HCT116 (cell line): ENCODE measurements at places on chromosomes 6 and 20.

DNA sequence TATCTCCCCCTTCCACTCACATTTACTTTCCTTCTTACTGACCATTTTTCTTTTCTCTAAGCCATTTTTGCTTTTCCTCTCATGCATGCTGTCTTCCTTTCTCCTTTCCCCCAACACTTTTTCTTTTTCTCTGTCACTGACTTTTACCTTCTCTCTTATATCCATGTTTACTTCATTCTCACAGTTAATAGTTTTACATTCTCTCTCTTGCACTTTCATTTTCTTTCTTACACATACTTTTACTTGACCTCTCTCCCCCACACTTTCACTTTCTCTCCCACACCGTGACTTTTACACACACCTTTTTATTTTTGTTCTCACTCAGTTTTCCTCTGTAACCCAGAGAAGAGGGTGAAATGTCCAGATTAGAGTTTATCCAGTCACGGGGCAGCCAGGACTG, 636.3 kb downstream of the PTPRT start:
- no peaks in the 10 kb centered on the region for H3K36me3 ChIP-seq
- no peak overlapping the region for H3K4me3 ChIP-seq
- no peaks in the 10 kb centered on the region for H3K4me1 ChIP-seq

DNA sequence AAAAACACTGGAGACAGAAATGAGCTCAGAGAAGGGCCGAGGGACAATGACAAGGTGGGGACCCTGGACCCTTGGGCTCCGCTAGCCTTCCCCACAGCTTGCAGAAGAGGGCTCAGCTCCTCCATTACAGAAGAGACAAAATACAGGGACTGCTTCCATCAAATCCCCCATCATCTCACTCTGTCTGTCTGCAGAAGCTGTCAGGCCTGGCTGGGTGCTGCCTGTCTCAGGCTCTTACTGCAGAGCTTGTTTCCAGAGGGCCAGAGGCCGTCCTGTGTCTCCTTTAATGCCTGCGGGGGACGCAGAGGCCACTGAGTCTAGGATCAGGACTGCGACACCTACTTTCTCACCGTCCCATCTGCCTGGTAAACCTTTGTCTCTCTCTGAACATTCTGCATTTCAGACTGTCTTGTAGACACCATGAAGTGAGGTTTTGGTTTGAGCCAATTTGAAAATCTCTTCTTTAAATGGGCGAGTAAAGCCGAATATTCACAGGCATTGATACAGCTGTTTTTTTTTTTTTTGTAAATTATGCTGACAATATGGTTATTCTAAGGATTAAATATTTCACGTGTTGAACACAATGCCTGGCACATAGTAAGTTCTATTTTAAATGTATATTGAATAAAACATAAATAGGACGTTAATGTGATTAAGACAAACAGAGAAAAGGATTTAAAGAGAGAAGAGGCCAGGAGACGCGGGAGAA, 28.3 kb downstream of the RNASET2 start:
- no peak overlapping the region for H3K4me3 ChIP-seq
- no peaks in the 10 kb centered on the region for H3K4me1 ChIP-seq
- no peak for DNase-seq
- H3K27ac ChIP-seq, result no peak overlapping the region

DNA sequence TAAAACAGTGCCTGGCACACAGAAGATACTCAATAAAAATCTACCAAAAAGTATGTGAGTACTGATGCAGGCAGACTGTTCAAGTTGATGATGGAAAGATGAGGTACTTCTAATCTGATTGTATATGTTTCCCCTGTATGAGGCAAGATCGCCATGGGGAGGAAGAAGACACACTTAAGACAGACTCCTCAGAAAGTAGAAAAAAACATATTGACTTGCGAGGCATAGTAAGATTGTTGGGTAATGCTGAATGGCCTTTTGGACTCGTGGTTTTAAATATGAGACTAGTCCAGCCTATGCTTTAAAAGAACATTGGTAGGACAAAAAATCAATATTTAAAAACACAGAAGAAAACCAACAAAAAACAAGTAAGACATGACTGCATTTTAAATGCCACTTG, 72.6 kb downstream of the SHPRH start:
- no peak overlapping the region for H3K27ac ChIP-seq
- H3K4me1 ChIP-seq, result no peaks in the 10 kb centered on the region
- H3K27me3 ChIP-seq, result no peaks in the 10 kb centered on the region

DNA sequence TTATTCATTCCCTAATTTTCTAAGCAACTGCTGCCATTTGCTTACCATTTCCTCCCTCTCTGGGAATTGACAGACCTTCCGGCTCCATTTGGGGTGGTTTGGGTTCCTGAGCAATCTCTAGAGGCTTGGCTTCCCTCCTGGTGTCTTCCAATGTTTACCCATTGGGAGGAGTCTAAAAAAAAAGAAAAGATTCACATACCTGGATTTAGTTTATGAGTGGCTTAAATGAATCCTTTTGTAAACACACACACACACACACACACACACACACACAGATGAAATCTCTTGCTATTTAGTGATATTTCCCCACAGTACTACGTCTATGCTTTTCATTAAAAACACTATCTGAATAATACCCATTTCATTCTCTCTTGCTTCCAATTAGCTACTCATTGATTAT, 48.3 kb upstream of the TRAF3IP2 start:
- no peak overlapping the region for H3K4me3 ChIP-seq
- no peak overlapping the region for H3K27ac ChIP-seq
- DNase-seq, result no peak
- 0 out of 2 replicates have a peak, but pooled peaks cover 5% of the 10 kb centered on the region for H3K4me1 ChIP-seq
- no peaks in the 10 kb centered on the region for H3K27me3 ChIP-seq

DNA sequence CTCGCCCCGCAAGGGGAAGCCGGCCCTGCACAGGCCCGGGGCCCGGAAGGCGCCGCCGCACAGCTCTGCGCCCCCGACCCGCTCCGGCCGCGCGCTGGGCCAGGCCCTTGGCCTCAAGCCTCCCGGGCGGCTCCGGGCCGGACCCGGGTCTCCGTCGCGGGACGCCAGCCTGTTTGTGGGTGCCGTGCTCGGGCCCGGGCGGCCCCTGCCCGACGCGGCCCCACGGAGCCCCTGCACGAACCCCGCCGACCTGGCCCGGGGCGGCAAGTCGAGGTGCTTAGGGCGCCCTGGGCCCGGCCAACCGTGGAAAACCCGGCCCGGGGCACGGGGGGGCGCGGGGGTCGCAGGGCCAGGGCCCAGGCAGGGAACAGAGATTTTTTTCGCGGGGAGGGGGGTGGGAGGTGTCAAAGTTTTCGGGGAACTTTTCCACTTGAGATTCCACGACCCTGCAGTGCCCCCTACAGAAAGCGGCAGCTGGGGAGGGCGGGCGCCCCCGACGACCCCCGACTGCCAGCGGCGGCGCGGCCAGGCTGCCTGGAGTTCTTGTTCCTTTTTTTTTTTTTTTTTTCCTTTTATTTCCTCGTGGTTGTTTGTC, 805 bp upstream of the STX16 start:
- DNase-seq, result no peak
- peak overlapping the region; percentile 77 for H3K27ac ChIP-seq
- no peaks in the 10 kb centered on the region; the same call in none of the 2 replicates for H3K36me3 ChIP-seq

DNA sequence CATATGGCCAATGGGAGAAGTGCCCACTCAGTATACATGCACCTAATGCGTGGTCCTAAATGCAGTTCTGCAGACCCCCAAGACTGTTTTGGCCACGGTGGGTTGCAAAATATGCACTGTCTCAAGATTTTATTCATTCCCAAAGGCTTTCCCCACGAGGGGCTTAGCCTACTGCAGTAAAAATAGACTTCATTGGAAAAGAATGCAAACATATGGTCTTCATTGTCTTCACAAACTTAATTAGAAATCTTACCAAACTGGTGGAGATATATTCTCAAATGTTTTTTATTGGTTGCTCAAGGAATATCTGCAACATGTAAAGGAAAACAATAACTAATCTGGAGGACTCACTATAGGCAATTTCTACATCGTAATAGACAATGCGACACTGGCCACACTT, 31.6 kb upstream of the PRL start:
- no peak overlapping the region for H3K4me3 ChIP-seq
- no peak overlapping the region for H3K27ac ChIP-seq
- H3K4me1 ChIP-seq, result no peaks in the 10 kb centered on the region
- no peaks in the 10 kb centered on the region for H3K27me3 ChIP-seq

- no peak overlapping the region for H3K27ac ChIP-seq
- H3K4me3 ChIP-seq, result no peak overlapping the region
- no peaks in the 10 kb centered on the region for H3K27me3 ChIP-seq
- no peaks in the 10 kb centered on the region for H3K36me3 ChIP-seq
- H3K4me1 ChIP-seq, result no peaks in the 10 kb centered on the region
Measured at GRCh38 chr6:135604035-135604860, 106.7 kb upstream of the AHI1 start.

DNA sequence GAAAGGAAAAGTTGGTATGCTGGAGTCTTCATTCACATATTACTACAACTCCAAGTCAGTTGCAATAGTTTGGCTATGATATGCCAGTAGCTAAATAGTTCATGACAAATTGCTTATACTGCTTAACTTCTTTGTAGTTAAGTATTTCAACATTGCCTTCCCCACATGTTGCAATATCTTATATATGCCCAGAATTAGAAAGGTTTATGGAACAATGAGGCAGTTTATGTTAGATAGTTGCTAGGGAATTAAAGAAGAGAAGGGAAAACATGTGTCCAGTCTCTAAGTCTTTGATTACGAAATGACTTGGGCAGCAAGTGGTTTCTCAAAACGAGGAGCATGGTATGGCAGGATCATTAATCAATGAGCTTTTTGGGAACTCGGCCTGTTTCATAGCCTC, 145.8 kb downstream of the PLCB4 start:
- H3K4me3 ChIP-seq, result no peak overlapping the region
- H3K27me3 ChIP-seq, result no peaks in the 10 kb centered on the region
- DNase-seq, result no peak
- no peak overlapping the region for H3K27ac ChIP-seq
- H3K36me3 ChIP-seq, result no peaks in the 10 kb centered on the region

DNA sequence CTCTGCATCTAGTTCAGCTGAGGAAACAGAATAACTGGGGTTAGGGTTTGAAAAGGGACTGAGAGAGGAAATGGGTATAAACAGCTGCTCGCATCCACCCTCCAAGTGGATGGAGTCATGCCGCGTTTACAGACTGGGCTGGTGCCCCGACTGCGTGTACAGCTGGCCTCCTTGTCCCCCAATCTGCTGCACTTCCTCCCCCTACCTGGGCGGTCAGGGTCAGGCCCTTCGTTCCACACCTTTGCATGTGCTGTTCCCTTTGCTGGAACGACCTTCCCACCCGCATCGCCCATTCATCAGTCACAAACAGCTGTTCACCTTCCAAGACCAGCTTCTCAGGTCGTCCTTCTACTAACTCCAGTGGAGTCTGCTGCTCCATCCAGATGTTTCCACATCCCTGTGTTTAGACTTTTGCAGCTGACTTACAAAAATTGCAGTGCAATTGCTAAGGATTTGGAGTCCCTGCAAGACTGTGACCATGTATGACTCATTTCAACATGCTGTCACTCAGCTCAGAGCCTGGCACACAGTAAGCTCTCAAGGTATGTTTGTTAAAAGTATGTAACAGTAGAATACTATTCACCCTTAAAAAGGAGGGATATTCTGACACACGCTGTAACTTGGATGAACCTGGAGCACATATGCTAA, 129.3 kb downstream of the DTNBP1 start:
- H3K27ac ChIP-seq, result no peak overlapping the region
- no peak overlapping the region for H3K4me3 ChIP-seq
- H3K27me3 ChIP-seq, result no peaks in the 10 kb centered on the region
- no peak for DNase-seq

GRCh38 chr20:23679133-23680092, 9.4 kb downstream of the CST4 start:
- H3K27me3 ChIP-seq, result peaks cover 20% of the 10 kb centered on the region
- no peak overlapping the region for H3K27ac ChIP-seq
- no peak overlapping the region for H3K4me3 ChIP-seq
- no peaks in the 10 kb centered on the region for H3K36me3 ChIP-seq
- H3K4me1 ChIP-seq, result no peaks in the 10 kb centered on the region
- no peak for DNase-seq

DNA sequence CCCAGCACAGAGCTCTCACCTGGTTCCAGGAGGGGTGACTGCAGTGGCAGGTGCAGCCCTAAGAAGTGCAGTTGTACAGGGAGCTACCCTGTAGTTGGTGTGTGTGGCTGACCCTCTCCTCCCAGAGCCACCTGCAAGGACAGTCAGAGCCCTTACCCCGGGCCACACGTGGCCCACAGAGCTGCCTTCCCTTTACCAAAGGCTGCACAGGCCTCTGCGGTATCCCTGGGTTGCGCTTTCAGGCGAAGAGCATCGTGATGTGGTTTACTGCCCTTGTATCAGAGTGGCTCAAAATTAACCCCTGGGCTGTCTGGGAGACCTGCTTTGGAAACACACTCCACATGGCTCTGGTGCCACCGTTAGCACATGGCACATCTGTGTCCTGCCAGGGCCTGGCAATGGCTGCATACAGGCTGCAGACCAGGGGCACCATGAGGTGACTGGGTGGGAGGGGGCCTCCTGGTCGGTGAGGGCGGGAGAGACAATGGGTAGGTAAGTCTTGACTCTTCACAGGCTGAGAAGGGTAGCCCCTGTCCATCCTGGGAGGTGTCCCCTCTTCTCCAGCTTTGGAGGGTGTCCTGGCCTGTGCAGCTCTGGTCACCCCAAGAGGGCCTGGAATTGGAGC, 81.5 kb downstream of the CDH4 start:
- no peak overlapping the region for H3K4me3 ChIP-seq
- no peaks in the 10 kb centered on the region for H3K36me3 ChIP-seq
- no peak for DNase-seq
- no peak overlapping the region for H3K27ac ChIP-seq

DNA sequence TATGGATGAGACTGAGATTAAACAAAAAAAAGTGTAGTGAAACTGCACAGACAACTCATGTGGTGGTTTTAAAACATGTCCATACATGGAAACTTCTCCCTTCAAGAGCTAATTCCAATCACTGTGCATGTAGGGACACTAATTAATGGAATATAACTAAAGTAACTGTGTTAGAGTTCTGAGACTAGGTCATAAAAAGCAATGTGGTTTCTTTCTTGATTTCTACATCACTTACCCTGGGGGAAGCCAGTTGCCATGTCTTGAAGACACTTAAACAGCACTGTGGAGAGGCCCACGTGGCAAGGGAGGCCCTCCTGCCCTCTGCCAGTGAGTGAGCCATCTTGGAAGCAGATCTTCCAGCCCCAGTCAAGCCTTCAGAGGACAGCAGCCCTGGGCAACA, 118.2 kb upstream of the DST start:
- peaks cover 69% of the 10 kb centered on the region for H3K4me1 ChIP-seq
- no peaks in the 10 kb centered on the region for H3K27me3 ChIP-seq

DNA sequence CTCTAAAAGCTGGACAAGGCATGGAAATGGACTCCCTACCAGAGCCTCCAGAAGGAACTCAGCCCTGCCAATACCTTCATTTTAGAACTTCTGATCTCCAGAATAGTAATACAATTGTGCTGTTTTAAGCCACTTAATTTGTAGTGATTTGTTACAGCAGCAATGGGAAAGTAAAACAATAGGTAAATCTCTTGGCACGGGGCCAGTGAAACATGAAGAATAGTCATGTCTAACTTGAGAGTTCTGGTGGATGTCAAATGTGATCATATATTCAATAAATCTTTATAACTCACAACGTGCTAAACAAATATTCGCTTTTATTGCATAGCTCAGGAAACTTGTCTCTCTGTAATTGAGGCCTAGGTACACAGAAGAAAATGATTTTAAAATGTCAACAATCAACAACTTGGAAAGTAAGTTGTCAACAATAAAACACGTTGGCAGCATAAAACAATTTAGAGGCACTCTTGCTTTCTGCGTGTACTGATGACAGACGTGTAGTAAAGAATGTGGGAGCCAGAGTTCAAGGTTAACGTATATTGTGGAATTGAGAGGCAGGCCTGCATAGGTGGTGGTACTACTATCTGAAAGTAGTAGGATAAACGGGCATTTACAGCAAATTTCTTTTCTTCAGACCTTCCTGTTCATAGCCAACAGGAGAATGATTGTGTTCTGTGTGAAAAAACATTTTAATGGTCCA, 140.5 kb upstream of the OPRM1 start:
- H3K27me3 ChIP-seq, result no peaks in the 10 kb centered on the region
- no peaks in the 10 kb centered on the region for H3K36me3 ChIP-seq
- DNase-seq, result no peak
- no peak overlapping the region for H3K4me3 ChIP-seq
- H3K4me1 ChIP-seq, result no peaks in the 10 kb centered on the region
